ENCODE measurements at places on chromosomes 7 and 10.

GRCh38 chr10:133420579-133420978, 3.8 kb downstream of the SPRN start:
- DNase-seq, result no peak

- DNase-seq, result no peak
These were observed 415.4 kb upstream of the LRRN3 start for GRCh38 chr7:110675383-110676103.

DNA sequence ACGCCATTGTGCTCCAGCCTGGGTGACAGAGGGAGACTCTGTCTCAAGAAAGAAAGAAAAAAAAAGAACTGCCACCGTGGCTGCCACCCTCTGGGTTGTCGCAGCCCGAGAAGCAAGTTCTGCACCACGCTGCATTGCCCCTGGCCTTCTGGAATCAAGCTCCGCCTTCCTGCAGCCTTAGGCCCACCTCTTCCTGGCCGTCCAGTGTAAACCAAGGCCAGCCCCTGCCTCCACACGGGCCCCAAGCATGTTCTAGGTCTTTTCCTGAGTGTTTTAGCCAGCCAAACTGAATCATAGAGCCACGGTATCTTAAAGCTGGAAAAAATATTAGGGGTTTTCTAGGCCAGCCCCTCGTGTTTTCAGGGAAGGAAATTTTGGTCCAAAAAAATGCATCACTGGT, 188.9 kb downstream of the CCDC3 start:
- no peak for DNase-seq

DNA sequence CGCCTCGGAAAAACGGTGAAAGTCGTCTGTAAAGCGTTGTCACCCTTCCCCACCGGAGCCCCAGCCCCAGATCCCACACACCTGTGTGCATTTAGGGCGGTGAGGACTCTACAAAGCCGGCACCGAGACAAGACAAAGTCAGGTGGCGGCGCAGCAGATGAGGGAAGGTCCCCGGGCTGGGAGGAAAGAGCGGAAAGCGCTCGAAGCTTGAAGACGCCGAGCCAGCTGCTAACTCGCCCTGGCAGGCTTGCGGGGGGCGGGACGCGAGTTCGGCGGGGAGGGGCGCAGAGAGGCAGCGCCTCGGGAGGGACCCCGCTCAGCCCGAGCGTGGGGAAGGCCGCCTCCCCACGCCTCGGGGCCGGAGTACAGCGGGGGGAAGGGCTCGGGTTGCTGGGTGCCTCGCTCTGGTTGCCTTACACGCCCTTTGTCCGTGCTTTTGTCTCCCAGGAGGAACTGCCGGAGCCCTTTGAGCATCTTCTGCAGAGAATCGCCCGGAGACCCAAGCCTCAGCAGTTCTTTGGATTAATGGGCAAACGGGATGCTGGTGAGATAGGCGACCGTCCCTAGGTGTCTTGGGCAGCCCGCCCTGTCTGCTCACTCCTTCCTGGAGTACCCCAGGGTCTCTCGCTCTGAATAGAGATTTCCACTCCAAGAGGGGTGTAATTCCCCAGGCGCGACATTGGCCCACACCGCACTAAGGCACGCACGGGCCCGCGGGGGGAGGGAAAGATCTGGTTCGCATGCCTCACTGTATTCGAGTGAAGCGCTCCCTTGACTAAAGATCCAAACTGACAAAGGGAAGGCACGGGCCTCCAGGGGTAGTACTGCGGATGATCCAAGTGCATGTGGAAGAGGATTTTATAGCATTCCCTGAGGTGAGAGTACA, 1.6 kb downstream of the TAC1 start:
- no peak for DNase-seq

DNA sequence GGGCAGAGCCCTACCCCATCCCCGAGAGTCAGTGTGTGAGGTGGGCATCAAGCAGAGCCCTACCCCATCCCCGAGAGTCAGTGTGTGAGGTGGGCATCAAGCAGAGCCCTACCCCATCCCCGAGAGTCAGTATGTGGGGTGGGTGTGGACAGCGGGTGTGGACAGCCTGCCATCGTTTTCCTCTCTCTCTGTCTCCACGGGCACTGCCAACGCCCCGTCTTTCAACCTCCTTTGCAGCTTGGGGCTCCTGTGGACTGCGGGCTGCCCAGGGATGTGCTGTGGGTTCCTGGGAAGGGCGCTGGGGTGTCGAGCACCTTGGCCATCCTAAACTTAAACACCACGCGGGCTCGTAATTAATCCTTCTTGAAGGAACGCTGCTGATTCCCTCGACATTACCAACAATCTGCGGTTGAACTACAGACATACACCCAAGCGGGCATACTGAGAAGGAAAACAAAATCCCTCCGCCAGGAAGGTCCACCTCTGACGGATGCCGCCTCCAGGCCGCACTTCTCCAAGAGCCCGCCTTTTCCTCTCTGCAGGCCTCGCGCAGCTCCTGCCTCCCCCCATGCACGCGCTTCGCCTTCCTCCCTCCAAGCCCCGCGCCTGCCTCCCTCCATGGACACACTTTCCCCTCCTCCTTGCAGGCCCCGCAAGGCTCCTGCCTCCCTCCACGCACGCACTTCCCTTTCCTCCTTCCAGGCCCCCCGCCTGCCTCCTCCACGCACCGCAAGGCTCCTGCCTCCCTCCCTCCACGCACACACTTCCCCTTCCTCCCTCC, 65.1 kb downstream of the ADARB2 start:
- DNase-seq, result no peak

GRCh38 chr7:38339953-38340819, 66.8 kb upstream of the TARP start:
- no peak for DNase-seq

DNA sequence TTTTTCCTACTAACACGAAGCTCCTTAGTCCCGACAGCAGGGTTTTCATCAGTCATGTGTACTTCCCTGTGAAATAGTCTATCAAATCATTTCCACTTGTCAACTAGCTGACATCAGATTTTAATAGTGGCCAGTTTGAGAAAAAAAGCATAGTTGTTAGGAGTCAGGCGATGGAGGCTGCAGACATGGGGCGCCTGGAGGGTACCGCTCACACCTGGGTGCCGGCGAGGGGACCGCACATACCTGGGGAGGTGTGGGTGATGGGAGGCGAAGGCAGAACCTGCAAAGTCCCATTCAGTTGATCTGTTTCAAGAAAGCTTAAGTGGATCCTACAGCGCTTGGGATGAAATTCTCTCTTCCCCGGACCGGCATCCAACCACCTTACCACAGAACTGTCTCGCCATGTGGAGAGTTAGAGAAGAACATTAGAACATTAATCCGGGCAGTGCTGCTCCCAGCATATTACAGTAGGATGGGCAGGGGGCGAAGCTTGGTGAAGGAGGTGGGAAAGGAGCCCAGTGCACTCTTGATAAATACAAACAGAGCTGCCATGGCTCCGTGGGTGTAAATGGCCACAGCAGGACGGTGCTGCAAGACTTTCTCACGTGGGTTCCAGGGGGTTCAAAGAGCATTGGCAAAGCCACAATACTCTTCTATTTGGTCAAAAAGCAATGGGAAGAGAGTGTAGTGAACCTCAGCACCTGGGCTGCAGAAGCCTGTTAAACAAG, 24.2 kb downstream of the ADARB2 start:
- no peak for DNase-seq

- DNase-seq, result peak; percentile 15
These were observed 119.1 kb upstream of the WDR11 start for GRCh38 chr10:120732067-120732466.

- peak; percentile 35 for DNase-seq
These were observed 66.7 kb upstream of the FGL2 start for GRCh38 chr7:77266291-77266794.

DNA sequence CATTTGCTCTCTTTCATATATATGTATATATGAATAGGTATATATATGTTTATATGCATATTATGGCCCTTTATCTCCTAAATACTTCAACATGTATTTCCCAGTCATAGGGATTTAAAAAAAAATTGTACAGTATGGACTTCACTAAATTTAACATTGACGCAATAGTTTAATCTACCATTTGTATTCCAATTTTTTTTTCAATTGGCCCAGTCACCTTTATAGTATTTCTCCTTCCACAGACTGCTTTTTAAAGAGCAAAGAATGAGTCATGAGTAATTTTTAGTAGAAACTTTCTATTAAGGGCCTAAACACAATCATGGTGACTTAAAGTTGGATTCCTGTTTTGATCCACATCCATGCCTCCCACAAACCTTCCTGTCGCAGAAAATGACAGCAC, 20.5 kb downstream of the CCSER2 start:
- peak; percentile 51 for DNase-seq

GRCh38 chr10:34428501-34428900, 386.6 kb downstream of the PARD3 start:
- no peak for DNase-seq
